MV-4-11 (cell line): ENCODE measurements at places on chromosomes 6 and 20.
A peak's percentile ranks its signal among the peaks of the same experiment; 100 is the strongest.

DNA sequence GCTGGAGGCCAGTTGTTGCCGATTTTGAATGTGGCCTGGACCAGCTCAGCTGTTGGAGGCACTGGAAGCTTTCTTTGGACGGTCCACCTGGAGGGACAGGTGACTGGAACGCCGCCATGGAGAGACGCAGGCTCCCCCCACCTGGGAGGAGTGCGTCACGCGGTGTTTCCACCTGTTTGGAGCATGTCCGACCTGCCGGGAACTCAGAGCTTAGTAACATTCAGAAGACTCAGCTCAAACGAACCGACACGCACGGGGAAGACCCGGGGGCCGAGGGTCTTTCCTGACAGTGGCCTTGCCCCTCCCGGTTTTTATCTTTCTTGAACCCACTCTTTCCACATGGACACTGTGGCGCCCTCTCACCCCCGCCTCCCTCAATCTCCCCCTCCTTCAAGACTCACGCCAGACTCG, 141.6 kb downstream of the SMOC2 start:
- no peak for DNase-seq

- no peak for DNase-seq
Observed at GRCh38 chr6:134251320-134251719, 66.6 kb downstream of the SGK1 start.

GRCh38 chr6:44232676-44233566, 9.5 kb downstream of the SLC29A1 start:
- no peak for DNase-seq

DNA sequence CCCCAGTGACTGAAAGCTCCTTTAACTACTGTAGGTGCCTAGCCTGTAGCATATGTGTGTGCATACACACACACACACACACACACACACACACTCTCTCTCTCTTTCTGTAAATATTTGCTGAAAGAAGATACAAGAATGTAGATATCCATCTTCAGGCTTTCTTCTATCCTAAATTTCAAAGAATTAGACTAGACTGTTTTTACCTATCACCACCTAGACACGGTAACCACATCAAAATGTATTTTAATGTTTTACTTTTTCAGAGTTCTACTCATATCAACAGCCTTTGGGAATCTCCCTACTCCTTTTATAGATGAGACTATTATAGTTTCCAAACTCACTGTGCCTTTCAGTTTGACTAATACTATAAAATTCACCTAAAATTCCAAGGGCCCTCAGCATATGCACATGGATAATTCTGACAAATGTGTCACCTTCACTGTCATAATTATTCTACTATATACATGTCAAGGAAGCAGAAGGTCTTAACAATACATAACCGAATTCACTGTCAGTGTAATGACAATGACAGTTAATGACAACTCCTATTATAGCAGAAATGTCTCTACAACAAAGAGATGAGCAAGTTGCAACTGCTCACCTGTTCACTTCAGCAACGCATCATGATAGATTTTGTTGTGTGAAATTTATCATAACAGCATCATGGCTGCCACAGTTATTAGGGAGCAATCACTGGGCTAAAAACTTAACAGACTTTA, 236.5 kb downstream of the GMPR start:
- no peak for DNase-seq

- peak; percentile 94 for DNase-seq
Observed at GRCh38 chr6:152301765-152302568, 335.2 kb downstream of the SYNE1 start.

DNA sequence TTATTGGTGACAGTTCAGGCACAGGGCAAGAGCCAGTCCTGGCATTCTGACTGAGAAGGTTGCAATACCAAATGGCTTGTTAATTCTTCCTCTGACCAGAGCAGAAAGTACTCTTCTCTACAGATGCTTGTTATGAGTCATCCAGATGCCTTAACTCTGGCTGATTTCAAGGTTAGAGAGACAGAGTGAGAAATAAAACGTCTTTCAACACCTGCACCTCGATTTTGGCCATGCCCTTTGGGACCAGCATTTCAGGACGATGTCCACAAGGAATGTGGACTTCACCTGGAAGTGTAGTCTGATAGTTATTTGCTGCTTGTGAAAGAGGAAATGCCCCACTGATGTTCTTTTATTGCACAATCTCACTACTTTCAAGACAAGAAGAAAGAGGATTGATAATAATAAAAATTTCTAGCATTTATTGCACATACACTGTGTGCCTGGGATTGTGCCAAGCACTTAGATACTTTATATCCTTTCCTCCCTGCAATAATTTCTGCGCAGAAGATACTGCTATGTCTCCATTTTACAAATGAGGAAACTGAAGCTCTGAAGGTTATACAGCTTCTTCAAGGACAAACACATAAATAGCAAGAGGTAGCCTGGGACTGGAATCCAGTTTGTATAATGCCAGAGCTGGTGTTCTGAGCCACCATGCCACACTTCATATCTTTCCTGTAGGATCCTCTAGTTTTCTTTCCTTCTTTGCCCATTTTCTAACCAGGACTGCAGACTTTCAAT, 33.5 kb upstream of the MCM3 start:
- peak; percentile 81 for DNase-seq
